D721Med (cell line): ENCODE measurements at places on chromosomes 2 and 18.

- no peak for DNase-seq
Measured at GRCh38 chr2:140027966-140028365, 1247.8 kb upstream of the NXPH2 start.

DNA sequence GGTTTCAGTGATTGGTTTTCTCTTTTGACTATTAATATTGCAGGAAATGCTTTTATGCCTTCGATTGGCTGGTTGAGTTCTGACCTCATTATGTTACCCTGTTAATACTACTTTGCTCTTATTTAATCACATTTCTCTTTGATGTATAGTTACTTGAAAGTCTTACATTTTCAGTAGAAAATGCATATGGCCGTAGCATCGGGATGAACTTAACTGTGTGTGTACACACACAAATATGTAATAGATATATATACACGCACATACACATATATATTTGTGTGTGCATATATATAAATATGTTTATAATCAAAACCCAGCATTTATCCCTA is 1.6 kb downstream of the EPC2 start:
- DNase-seq, result peak; percentile 25

GRCh38 chr2:22826703-22827102 is 558.3 kb upstream of the KLHL29 start:
- no peak for DNase-seq

DNA sequence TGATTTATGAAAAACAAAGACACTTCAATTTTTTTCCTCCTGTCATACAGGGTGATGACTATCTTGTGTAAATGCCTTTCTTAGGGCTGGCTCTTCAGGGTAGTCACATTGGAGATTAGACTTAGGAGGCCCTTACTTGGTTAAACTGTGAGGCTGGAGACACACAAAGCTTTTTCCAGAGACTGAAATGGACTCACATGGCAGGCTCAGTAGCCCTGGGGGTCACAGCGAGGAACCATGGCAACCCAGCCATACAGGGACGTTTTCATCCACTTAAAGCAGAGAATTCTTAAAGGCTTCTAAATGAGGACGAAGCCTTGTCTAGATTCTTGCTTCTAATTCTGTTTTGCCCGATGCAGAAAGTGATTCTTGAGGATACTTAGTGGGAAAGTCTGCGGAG is 57.3 kb upstream of the ZDBF2 start:
- no peak for DNase-seq

DNA sequence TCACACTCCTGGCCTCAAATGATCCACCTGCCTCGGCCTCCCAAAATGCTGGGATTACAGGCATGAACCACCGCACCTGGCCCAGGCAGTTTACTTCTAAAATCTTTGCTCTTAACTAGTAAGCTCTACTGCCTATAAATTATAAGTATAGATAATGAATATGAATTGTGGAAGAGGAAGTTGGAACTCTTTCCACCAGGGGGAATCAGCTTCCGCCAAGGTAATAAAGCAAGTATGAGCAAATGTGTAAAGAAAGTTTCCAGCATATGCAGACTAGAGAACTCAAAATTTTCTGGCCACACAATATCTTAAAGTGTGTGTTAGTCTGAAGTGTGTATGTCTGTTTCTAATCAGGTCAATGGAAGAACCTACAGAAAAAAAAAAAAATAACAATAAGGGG is 68.1 kb downstream of the RMDN2 start:
- no peak for DNase-seq

DNA sequence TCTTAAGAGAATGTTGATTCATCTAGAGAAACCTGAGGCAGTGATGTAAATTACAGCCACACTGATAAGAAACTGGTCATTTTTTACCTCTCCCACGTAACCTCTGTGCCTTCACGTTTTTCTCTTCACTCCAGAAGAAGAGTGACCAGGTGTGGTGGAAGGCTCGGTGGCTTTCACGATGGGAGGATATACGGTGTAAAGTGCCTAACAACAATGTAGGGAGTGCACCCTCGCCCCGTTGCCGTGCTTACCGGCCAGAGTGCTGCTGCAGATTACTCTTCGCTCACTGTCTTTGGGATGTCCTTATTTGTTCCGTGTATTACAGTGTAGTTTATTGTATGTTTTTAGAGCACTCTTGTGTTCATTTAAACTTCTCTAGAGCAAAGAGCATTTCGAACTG is 46.5 kb downstream of the NCK2 start:
- DNase-seq, result no peak

DNA sequence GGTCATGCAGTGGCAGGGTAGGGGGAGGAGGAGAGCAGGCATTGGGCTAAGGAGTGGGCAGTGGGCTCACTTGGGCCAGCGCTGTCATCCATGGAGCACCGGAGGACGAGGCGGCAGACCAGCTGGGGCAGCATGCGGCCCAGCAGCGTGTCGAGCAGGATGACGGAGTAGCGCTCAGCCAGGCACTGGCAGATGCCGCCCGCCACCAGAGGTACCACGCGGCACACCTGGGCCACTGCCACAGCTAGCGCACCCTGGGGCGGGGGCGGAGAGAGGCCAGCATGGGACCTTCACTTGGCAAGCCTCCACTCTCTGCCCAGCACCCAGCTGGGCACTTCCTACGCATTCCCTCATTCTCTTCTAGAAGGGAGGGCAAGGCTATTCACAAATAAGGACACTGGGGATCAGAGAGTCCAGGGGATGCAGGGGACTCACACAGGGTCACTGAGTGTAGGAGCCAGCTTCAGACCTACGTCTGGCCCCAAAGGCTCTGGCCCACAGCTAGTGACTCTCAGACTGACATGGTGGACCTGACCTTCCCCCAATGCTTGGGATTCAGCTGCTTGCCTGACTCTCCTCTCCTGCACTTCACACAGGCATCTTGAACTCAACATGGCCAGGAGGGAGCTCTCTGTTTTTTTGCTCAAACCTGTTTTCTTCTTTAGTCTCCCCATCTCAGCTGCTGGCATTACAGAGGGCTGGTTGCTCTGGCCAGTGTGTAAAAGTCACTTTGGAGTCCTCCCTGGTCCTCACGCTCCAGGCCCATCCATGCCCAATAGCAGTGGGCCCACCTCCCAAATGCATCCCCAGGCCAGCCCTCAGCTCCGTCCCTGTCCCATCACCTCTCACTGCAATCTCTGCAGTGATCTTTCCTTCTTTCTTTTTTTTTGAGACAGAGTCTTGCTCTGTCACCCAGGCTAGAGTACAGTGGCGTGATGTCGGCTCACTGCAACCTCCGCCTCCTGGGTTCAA is 4.1 kb downstream of the SFTPB start:
- no peak for DNase-seq

DNA sequence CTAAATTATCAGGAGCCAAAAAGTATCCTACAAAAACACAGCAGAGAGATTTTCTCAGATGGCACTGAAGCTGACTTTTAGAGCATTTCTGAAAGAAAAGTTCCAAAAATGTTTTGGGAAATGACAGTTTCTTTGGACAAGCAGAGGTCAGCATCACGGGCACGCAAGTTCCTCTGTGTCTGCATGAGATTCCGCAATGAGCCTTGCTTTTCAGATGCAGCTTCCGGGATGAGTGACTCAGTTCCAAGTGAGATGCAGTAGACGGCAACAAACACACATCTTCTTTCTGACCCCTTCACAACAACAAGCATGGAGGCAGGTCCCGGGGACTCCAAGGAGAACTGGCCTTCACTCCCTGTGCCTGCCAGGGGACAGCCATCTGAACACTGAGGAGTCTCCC is 76.6 kb downstream of the EIPR1 start:
- no peak for DNase-seq

GRCh38 chr2:98807221-98807620 is 76.3 kb upstream of the MGAT4A start:
- DNase-seq, result no peak

DNA sequence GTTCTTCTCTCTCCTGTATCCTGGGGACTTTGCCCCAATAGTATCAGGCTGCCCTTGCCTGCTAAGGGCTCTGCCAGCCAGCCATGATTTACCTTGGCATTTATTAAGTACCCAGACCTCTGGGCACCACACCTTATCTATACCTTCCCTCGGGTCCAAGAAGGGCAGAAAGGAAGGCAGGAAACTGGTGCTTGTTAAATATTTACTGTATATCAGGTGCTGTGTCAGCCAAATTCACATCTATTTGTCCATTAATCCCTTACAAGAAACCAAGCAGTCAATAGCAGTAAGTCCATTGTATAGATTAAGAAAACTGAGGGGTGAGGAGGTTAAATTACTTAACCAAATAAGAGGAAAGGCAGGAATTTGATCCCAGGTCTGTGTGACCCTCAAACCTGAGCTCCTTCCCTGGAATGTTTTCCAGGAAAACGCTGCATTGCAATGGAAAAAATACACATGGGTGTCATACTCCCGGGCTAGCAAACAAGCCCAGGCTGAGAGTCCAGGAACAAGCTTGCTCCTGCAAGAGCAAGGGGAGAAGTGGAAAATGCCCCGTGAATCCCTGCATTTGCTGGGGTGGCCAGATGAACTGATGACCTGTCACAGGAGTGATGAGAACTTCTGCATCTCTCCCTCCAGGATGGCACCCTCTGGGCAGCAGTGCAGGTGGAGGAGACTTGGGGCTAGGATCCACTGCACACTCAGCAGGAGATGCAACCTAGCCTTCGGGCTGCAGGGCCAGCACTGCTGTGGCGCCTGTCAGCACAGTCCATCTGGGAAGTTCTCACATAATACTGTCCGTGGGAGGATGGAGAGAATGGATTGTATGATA is 30.4 kb downstream of the CIB4 start:
- DNase-seq, result no peak

DNA sequence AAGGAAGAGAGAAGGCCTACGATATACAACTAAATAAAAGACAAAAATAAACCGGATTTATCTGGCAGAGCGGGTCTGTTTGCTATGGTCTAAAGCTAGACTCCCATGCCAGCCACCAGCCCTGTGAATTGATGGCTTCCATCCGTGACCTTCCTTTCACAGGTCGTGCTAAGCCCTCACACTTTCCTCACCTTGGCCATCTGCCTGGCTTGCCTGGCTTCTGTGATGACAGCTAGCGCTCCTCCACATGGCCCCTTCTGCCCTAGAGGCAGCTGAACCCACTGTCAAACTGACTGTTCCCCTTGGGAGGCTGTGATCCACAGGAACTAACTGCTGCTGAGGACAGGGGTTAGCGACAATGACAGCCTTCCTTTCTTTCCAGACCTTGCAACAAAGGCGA is 32.5 kb downstream of the GAREM1 start:
- DNase-seq, result no peak

DNA sequence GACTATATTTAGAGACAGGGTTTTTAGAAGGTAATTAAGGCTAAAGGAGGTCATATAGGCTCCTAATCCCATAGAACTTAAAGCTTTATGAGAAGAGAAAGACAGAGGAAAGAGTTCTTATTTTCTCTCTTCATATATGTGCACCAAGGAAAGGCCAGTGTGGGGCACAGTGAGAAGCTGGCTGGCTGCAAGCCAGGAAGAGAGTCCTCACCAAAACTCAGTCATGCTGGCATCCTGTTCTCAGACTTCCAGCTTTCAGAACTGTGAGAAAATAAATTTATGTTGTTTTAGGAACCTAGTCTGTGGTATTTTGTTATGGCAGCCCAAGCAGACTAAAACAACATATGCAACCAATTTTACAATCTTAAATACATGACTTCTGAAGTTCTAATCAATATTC is 31.5 kb upstream of the ATIC start:
- DNase-seq, result no peak

DNA sequence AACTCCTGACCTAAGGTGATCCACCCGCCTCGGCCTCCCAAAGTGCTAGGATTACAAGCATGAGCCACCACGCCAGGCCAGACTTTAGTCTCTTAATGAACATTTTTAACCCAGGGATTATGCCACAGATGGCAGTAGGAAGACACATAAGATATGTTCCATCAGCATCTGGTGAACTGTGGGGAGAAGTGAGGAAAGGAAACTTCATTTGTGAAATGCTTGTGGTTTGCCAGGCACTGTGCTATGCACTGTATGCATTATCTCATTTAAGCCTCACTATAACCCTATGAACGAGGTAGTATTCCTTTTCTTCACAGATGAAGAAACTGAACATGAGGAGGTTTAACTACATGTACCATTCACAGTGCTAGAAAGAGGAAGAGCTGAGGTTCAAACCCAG is 29.3 kb downstream of the PTRHD1 start:
- no peak for DNase-seq

- no peak for DNase-seq
Measured at GRCh38 chr18:6732952-6733351, 3.4 kb downstream of the ARHGAP28 start.

DNA sequence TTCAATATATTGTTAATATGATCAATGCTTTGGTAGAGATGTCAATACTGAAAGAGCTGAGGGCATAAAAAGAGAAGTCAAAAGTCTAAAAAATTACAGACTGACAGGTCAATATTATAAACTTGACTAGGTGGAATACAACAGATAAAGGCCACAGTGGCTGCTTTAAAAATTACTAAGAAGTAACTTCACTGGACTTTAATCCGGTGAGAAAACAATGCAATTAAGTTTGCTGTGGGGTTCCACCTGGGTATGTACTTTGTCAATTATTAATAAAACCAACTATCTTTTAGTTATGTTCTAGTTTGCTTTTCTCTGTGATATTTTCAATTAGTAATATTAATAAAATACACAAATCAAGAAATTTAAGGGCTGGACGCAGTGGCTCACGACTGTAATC is 44.7 kb downstream of the RAPH1 start:
- DNase-seq, result no peak

GRCh38 chr2:168607992-168608391 is 151.9 kb downstream of the CERS6 start:
- no peak for DNase-seq

DNA sequence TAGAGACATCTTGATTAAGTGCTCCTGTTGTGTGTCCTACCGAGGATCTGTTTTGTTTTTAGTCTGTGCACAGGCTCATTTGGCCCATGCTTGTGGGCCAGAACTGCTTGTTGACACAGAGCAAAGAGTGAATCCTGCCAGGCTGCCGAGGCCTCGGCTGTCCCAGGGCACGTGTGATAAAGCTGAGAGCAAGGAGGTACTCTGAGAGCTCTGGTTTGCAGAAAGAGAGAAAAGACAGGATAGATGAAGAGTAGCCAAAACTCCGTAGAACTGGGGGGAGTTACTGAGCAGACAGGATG is 175.1 kb downstream of the FAM210A start:
- no peak for DNase-seq

DNA sequence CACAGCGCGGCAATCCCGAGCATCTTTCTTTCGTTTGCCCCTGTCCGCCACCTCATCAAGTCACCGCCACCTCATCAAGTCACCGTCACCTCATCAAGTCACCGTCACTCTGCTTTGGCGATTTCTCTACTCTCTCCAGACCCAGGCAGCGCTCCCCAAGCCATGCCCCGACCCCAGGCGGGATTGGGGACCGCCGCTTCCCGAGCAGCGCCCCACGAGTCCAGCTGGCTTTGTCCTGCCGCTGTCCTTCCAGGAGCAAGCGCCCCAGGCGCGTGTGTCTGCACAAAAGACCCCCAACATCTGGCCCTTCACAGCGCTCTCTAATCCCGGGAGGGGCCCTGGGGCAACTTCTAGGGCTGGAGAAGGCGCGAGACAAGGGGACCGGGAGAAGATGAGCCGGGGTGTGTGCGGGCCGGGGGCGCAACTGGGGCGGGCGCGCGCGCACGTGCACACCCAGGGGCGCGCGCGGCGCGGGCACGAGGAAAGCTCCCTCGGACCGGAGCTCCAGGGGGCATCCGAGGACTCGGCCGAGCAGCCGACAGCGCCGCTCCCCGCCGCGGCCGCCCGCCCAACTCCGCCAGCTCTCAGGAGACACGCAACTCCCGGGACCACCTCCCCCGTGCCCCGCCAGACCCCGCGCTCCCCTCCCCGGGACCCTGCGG is 633 bp upstream of the RNF152 start:
- peak; percentile 55 for DNase-seq

- peak; percentile 99 for DNase-seq
Measured at GRCh38 chr18:79068937-79069716, at the start of gene ATP9B. TSS of gene ATP9B (plus strand) at chr18:79069394. CDS start at chr18:79069411, 17 bp downstream.

GRCh38 chr18:3806656-3807055 is 356.7 kb downstream of the TGIF1 start:
- no peak for DNase-seq
